Osteocyte (in vitro differentiated cells): ENCODE measurements at places on chromosomes 6 and 20. TPM values are rescaled to one million over a fixed set of nuclear protein-coding genes. Genes with fewer than 3 reads are reported as not detected.
A peak's percentile ranks its signal among the peaks of the same experiment; 100 is the strongest.

- H3K4me3 ChIP-seq = no peak overlapping the region
- no peaks in the 10 kb centered on the region for H3K27me3 ChIP-seq
- no peak overlapping the region for H3K27ac ChIP-seq
- H3K4me1 ChIP-seq = no peaks in the 10 kb centered on the region
Observed at GRCh38 chr6:160190973-160191372, 67.6 kb downstream of the SLC22A2 start.

DNA sequence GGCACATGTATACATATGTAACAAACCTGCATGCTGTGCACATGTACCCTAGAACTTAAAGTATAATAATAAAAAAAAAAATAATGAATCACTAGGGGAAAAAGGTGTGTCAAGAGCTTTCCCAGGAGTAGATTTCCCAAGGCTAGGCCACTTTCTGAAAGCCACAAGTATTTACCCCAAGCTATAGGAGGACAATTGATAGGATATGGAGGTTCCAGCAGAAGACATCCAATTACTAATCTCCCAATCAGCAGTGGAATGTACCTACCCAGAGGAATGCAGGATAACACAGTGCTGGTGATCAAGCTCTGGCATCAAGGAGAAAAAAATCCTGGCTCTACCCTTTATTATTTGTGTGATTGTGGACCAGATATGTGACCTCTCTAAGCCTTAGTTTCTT is 562.7 kb downstream of the RFPL4B start:
- peaks cover 7% of the 10 kb centered on the region for H3K36me3 ChIP-seq
- H3K4me3 ChIP-seq = no peak overlapping the region
- peaks cover 67% of the 10 kb centered on the region for H3K4me1 ChIP-seq

DNA sequence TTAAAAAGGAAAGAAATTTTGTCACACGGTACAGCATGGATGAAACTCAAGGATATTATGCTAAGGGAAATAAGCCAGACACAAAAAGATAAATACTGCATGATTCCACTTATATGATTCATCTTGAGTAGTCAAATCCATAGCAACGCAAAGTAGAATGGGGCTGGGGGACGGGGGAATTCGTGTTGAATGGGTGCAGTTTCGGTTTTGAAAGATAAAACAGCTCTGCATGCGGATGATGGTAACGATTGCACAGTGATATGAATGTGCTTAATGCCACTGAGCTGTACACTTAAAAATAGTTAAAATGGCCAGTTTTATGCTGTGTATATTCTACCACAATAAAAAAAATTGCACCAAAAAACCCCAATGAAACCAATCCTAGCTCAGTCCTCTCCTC is 52.9 kb upstream of the SIRPA start:
- peaks cover 4% of the 10 kb centered on the region for H3K4me1 ChIP-seq
- H3K27me3 ChIP-seq = peaks cover 8% of the 10 kb centered on the region
- no peak for DNase-seq
- no peak overlapping the region for H3K27ac ChIP-seq
- H3K4me3 ChIP-seq = no peak overlapping the region

DNA sequence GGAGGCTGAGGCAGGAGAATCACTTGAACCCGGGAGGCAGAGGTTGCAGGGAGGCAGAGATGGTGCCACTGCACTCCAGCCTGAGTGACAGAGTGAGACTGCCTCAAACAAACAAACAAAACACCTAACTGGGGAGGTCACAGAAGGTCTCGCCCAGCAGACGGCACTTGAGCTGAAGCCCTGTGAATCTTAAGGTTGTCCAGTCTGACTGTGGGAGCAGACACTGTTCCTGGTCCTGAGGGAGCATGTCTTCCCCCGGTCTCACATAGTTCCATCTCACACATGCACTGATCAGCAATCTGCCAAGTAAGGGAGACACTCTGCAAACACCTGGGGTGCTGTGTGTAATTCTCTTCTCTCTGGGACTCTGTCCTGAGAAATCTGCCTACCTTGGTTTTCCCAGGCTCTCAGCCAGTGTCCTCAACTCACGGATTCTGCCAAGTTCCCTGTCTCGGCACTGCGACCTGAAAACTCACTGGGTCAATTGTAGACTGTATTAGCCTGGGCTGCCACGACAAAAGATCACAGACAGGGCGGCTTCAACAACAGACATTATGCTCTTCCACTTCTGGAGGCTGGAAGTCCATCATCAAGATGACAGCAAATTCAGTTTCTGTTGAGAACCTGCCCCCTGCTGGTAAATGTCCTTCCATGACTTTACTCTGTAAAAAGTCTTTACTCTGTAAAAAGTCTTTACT is 94.3 kb downstream of the JPH2 start:
- DNase-seq = no peak
- H3K27ac ChIP-seq = no peak overlapping the region
- H3K36me3 ChIP-seq = no peaks in the 10 kb centered on the region
- H3K4me1 ChIP-seq = no peaks in the 10 kb centered on the region
- peaks cover 21% of the 10 kb centered on the region for H3K27me3 ChIP-seq

GRCh38 chr6:108118810-108119768 is 44.5 kb upstream of the OSTM1 start:
- H3K4me3 ChIP-seq = peak overlapping the region; percentile 84
- H3K4me1 ChIP-seq = peaks cover 40% of the 10 kb centered on the region
- no peak for DNase-seq
- peaks cover 4% of the 10 kb centered on the region for H3K36me3 ChIP-seq
- no peak overlapping the region for H3K27ac ChIP-seq
- peaks cover 72% of the 10 kb centered on the region for H3K27me3 ChIP-seq

DNA sequence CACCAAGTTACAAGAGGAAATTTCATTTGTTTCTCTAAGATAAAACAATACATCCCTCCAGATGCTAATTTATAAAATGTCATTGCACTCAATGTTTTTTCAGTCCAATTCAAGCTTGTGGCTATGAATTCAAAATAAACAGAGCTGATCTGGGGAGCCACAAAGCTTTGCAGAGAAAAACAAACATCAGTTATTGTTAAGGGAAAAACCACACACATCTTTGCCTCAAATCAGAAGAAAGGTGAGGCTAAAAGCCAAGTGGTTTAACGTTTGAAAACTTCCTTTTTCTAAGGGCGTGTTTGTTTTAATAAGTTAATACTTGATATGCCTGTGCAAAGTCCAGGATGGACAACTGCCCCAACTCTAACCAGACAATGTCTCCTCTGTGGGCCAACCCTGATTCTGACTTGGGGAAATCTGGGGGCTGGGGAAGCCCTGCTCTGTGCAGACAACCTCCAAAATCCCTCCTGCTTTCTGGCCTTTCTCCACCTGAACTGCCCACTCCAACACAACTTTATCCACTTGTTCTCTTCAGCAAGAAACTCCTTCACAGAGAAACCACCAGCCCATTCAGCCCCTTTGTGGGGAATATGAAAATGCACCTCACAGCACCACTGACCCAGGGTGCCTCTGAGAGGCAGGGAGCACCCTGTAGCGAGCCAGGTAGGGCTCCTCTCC is 44.6 kb upstream of the NT5E start:
- peak overlapping the region; percentile 97 for H3K27ac ChIP-seq
- DNase-seq = no peak

GRCh38 chr20:6045566-6045965 is 8.3 kb downstream of the LRRN4 start:
- H3K4me1 ChIP-seq = no peaks in the 10 kb centered on the region
- H3K27me3 ChIP-seq = peaks cover 5% of the 10 kb centered on the region
- peaks cover 11% of the 10 kb centered on the region for H3K36me3 ChIP-seq

DNA sequence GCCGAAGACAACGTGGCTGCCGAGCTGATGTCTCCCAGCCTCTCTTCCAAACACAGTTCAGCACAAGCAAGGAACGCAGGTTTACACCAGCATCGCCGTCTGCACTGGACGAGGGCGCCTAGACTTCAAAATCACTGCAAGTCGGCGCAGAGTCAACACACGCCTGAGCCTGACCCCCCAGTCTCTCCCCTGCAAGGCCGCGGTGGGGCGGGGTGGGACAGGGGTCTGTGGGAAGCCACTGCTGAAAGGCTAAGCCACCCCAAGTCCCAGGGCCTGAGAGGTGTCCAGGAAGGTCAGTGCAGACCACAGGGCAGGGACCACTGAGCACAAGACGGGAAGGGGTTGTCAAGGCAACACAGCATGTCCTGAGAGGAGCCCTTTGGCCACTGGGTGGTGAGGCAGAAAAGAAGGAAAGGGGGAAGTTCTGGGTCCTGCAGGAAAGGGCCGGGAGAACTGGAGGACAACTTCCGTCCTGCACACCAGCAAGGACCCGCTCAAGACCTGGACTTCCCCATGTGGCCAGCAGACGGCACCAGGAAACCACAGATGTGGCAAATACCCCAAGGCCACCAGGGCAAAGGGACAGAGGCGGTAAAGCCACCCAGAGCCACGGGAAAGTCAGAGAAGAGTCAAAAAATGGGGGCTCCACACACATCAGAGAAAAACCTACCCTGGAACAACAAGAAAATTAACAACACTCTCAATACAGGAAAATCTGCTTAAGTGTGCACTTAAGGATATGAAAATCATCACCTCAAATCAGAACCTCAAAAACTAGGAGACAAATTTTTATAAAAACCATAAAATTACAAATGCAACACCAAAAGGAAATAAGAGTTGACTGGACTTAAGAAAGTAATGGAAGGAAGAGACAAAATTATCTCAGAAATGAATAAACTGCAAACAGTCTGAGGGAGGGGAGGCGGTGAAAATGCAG is 84.8 kb downstream of the TAF4 start:
- H3K4me1 ChIP-seq = peaks cover 7% of the 10 kb centered on the region
- no peak overlapping the region for H3K27ac ChIP-seq
- DNase-seq = no peak
- no peak overlapping the region for H3K4me3 ChIP-seq

DNA sequence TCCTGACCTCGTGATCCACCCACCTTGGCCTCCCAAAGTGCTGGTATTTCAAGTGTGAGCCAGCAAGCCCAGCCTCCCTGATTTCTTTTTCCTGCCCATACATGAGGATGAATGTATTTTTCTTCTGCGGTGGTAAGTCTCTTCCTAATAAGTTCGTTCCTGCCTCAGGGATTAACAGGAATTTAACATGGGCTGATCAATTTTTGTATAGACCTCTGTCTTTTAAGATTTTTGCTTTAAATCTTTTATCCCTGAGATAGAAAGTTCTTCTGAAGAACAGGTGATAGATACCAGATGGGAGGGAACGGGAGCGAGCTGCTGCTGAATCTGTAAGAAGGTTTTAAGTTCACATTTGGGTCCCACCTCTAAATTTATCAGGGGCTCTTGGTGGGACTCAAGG is 7.0 kb upstream of the ZNFX1 start:
- peak overlapping the region; percentile 98 for H3K27ac ChIP-seq
- DNase-seq = no peak
- H3K4me3 ChIP-seq = peak overlapping the region; percentile 9
- H3K27me3 ChIP-seq = no peaks in the 10 kb centered on the region
- H3K4me1 ChIP-seq = peaks cover 87% of the 10 kb centered on the region

DNA sequence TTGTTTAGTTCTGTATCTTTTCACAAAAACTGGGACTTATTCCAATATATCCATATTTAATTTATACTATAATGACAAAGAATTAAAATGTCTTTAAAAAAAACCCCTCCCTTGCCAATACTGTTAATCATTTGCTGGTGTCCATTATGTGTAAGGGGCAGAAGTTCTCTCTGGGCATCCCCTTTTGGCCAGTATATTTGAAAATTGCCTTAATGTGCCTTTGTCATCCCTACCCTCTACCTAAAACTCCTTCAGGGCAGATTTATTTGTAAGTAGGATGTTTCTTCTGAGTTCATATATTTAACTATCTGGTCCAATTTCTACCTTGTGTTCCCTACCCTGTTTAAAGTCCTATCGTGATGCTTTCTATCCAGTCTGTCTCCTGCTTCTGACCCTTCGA is 62.9 kb downstream of the ARHGAP18 start:
- DNase-seq = no peak
- peak overlapping the region; percentile 88 for H3K27ac ChIP-seq
- H3K27me3 ChIP-seq = no peaks in the 10 kb centered on the region
- peaks cover 62% of the 10 kb centered on the region for H3K4me1 ChIP-seq
- peaks cover 1% of the 10 kb centered on the region for H3K36me3 ChIP-seq

GRCh38 chr6:11143394-11144371 is 32.2 kb upstream of the ERVFRD-1 start:
- H3K4me3 ChIP-seq = no peak overlapping the region
- H3K27ac ChIP-seq = peak overlapping the region; percentile 76
- DNase-seq = no peak
- H3K36me3 ChIP-seq = peaks cover 4% of the 10 kb centered on the region
- H3K27me3 ChIP-seq = no peaks in the 10 kb centered on the region

- H3K27me3 ChIP-seq = peaks cover 2% of the 10 kb centered on the region
- H3K36me3 ChIP-seq = no peaks in the 10 kb centered on the region
- H3K27ac ChIP-seq = no peak overlapping the region
- H3K4me1 ChIP-seq = peaks cover 3% of the 10 kb centered on the region
- DNase-seq = no peak
- H3K4me3 ChIP-seq = no peak overlapping the region
Observed at GRCh38 chr6:37115236-37115895, 54.6 kb upstream of the PIM1 start.

- H3K27ac ChIP-seq = no peak overlapping the region
- H3K4me3 ChIP-seq = no peak overlapping the region
- H3K4me1 ChIP-seq = no peaks in the 10 kb centered on the region
- no peak for DNase-seq
- no peaks in the 10 kb centered on the region for H3K36me3 ChIP-seq
Observed at GRCh38 chr20:14055127-14055742, 59.9 kb downstream of the MACROD2 start.

DNA sequence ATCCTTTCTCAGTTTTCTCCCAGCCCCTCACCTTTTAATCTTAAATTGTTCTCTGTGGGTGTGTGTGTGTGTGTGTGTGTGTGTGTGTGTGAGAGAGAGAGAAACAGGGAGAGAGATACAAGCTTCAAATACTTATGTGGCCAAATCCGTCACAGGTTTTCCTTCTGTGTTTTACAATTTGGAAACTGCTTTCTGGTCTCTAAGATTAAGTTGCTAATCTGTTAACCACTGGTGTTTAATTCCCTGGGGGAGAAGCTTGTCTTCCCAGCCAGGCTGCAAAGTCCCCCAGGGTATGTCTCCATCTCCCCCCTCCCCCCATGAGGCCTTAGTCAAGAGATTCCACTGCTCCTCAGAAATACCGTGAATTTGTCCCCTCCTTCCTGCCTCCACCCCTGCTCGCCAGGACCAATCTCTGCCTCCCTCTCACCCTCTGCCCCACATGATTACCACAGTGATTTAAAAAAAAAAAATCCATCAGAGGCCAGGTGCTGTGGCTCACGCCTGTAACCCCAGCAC is 49.0 kb downstream of the RIPOR3 start:
- H3K4me3 ChIP-seq = no peak overlapping the region
- no peaks in the 10 kb centered on the region for H3K36me3 ChIP-seq
- H3K4me1 ChIP-seq = peaks cover 33% of the 10 kb centered on the region
- no peaks in the 10 kb centered on the region for H3K27me3 ChIP-seq
- no peak overlapping the region for H3K27ac ChIP-seq
- no peak for DNase-seq

- no peak overlapping the region for H3K4me3 ChIP-seq
- H3K27me3 ChIP-seq = peaks cover 70% of the 10 kb centered on the region
- peaks cover 2% of the 10 kb centered on the region for H3K4me1 ChIP-seq
- no peak for DNase-seq
- H3K27ac ChIP-seq = no peak overlapping the region
Observed at GRCh38 chr20:38811769-38812168, 6.3 kb downstream of the PPP1R16B start.

GRCh38 chr20:3068986-3069900 is 2.2 kb upstream of the OXT start:
- peaks cover 12% of the 10 kb centered on the region for H3K27me3 ChIP-seq
- no peaks in the 10 kb centered on the region for H3K4me1 ChIP-seq
- H3K4me3 ChIP-seq = no peak overlapping the region
- H3K36me3 ChIP-seq = no peaks in the 10 kb centered on the region
- no peak for DNase-seq
- no peak overlapping the region for H3K27ac ChIP-seq

EEF1A2 gene
- total RNA-seq = 0.56 and 0.68 TPM in 2 replicates

SLC35D3 gene
- total RNA-seq = not detected in 2 replicates

GSTA2 gene
- not detected in 2 replicates for total RNA-seq

TRIM40 gene
- not detected in 2 replicates for total RNA-seq

TSBP1 gene
- not detected in 2 replicates for total RNA-seq

DDAH2 gene
- total RNA-seq = 91.4 and 96.3 TPM in 2 replicates
